ENCODE measurements at places on chromosomes 2 and 18.

DNA sequence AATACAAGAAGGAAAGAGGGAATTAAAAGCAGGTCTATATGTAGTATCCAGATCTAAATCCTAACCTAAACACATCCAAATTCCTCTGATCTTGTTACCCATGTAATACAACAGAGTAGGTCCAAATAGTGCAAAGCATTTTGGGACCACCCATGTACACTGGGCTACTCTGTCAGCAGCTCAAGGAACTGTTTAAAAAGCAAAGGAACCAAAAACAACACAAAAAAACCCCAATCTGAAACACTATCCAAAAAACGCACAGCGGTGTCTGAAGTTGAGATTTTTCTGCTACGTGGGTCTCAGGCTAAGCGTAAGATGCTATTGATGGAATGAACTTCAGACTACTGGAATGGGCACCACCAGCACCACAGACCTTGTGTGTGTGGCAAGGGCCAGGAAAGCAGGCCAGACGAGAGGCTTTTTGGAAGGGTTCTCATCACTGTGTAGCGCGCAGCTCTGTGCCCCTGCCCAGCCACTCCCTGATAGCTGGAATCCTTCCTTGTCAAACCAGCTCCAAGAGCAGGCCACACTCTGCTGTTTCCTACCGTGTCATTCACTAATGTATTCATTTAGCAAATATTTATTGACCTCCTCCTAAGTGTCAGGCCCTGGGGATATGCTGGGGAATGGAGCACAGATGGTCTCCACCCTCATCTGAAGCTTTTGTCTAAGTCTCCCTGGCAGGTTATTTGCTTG lies 101.4 kb downstream of the COLEC12 start:
- no peak for DNase-seq

- no peak for DNase-seq
Measured at GRCh38 chr2:119696005-119696404, 17.0 kb downstream of the TMEM177 start.

GRCh38 chr2:174688079-174688478 lies 76.2 kb downstream of the CHRNA1 start:
- DNase-seq = no peak

GRCh38 chr2:1489486-1489885 lies 76.2 kb downstream of the TPO start:
- no peak for DNase-seq

- DNase-seq = no peak
Measured at GRCh38 chr2:69013142-69013839, at the start of gene ANTXR1. ANTXR1 (plus strand) TSS chr2:69013179; CDS start chr2:69013500, 321 bp downstream.

DNA sequence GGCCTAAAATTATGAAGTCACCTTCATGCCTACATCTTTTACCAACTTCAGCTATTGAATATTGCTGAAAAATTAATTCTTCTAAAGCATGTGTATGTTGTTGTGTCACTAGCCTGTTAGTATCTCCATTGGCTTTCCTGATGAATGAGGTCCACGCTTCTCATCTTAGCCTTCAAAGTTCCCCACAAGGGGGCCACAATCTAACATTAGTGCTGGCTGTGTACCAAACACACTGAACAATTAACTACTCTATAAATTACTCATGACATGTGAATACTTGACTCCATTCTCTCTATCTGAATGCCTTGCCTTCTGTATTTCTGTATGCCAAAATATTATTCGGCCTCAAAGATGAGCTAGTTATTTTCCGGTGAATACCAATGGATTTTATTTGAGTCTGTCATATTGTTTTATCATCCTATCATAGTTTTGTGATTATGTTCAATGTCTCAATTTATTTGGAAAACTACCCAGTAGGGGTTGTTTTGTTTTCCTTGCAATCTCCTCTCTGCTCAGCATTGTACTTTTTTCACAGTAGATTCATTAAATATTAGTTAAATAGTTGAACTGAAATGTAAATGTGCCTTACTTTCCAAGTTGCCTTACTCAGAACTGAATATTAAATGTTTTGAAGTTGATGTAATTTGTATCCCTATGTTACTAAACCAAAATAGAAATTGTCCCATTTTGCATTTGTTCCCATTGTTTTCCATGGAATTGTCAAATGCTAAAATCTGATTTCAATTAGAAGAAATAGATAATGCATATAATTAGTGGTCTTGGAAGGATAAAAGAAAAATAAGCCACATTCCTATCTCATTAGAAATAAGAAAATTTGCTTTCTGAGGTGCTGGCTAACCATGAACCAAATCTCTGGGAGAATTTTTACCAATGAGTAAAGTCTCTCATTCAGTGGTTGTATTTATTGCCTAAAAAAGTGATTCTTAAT lies 208.4 kb upstream of the COL3A1 start:
- no peak for DNase-seq

DNA sequence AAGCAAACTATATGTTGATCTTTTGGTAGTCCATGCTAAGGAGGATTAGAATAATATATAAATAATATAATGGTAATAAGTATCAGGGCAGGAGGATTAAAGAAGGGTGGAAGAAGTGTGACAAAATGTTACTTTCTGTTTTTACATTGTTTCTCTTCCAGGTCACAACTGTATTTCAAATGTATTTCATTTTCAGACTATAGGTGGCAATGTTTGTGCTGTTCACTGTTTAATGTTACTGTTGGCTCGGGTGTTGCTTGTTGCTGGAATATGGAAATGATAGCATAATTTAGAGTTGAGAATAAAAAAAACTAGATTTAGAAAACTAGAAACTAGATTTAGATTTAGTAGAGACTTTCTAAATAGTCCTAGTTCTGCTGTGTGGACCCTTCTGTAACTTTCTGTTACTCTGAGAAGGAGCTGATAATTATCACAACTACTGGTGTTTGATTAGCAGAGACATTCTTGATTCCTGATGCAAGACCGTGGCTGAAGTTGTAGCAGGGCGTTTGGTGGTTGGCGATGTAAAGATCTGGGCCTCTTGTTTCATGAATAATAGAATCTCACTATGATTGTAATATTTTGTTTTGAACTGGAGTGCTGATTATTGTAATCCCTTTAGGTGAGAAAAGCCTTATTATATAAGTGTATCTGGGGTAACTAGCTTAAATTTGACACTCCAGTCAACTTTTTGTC lies 7.9 kb downstream of the NEDD4L start:
- no peak for DNase-seq

- DNase-seq = no peak
Measured at GRCh38 chr2:142621287-142621686, 256.2 kb upstream of the KYNU start.

- DNase-seq = peak; percentile 43
Measured at GRCh38 chr2:233409286-233409991, 55.1 kb downstream of the DGKD start.

- DNase-seq = no peak
Measured at GRCh38 chr2:191349990-191350389, 104.8 kb downstream of the MYO1B start.

DNA sequence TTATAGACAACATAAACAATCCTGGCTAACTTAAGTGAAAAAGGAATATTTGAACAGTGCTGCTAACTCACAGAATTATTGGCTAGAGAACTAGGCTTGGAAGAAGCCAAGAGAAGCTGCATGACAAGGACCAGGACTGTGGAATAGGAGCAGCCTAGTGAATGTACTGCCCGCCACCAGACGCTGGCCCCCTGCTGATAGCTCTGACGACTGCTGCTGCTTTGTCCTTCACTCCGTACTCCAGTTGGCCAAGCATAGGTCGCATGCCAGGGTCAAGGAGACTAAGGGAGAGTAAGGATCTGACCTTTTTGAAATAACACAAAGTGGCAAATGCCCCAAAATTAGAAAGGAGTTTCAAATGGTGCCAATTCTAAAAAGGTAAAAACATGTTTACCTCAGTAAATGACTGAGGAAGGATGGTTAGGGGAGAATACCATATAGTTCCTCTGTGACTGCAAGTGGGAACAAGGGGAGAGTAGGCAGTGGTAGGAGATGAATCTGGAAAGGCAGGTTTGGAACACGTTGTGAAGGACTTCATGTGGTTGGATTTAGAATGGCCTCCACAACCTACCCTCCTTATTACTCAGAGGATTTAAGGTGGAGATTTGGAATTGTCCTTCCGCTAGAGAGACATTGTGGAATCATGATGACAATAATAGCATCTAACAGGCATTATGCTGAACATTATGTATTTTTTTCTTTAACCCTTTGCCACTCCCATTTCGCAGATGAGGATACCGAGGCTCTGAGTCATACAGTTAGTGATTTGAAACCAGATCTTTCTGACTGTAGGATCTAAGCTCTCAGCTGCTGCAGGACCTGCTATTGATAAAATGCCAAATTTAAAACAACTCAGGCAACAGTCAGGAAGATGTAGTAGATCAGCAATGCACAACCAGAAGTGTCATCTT lies 19.5 kb downstream of the STRADB start:
- no peak for DNase-seq

Data from activated CD4-positive, alpha-beta T cell treated with anti-CD3 and anti-CD28 coated beads, Interleukin-2, amount 10 ng/mL, durations not matched to agents 7 days and 5 days (primary cell).